ENCODE measurements at places on chromosomes 7 and 10. TPM values are rescaled to one million over a fixed set of nuclear protein-coding genes. Genes with fewer than 3 reads are reported as not detected.
A peak's percentile ranks its signal among the peaks of the same experiment; 100 is the strongest.

- DNase-seq, result no peak
Observed at GRCh38 chr10:78752708-78753107, 316.1 kb upstream of the ZMIZ1 start.

DNA sequence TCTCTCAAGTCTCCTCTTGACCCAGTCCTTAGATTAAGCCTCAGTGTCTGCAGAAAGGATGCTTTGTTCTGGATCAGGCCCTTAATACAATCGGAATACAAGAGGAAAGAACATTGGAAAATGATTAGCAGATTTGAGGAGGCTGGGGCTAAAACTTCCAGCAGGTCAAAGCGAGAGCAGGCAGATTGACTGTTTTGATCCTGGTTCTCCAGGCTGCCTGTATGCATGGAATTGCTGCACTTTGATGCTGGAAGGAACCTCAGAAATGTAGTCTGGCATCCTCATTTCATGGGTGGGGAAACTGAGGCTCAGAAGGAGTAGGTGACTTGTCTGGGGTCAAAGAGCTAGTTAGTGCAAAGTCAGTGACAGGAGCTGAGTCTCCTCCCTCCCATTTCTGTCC, 202.8 kb downstream of the EMX2 start:
- no peak for DNase-seq

DNA sequence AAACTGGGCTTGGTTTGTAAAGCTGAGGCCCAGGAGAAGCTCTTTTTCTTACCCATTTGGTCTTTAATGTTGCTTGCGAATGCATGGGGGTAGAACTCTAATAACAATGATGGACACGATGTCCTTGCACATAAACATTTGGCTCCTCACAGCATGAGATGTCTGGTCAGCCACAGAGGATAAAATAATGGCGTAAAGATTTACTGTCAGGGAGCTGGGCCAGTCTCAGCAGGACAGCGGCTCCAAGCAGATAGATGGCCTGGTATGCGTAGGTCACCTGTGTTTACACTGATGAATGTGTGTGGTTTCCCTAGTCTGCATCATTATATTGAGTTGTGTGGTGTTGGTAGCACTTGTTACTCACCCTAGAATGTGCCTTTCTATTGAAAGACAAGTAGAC, 537.4 kb downstream of the CNTNAP2 start:
- DNase-seq, result no peak

DNA sequence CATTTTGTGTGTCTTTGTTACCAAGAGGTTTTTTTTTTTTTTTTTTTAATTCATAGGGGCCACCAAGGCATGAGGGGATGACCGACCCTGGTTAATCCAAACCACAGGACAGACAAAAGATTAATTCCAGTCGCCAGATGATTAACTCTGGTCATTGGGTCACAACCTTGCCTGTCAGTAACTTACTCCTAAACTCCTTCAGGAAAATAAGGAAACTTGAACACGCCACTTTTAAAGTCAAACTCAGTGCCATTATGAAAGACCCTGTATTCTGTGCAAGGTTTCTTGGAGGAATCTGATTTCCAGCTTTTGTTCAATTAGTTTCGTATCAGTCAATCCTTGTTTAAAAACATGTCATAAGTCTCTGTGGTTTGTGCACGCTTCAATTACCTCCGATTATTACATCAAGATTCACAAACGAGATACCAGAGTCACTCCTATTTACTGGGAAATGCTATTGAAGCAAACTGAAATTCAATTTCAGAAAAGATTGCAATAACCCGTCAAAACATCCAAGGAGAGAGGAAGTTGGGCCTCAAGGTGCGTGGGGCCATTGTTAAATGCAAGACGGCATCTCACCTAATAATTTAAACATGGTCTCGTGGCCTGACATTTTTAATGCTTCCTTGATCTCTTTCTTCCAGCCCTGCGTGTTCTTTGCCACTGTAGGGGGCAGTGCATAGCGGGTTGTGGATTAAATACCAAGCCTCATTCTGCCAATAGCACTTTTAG, 44.0 kb downstream of the NRP1 start:
- no peak for DNase-seq

DNA sequence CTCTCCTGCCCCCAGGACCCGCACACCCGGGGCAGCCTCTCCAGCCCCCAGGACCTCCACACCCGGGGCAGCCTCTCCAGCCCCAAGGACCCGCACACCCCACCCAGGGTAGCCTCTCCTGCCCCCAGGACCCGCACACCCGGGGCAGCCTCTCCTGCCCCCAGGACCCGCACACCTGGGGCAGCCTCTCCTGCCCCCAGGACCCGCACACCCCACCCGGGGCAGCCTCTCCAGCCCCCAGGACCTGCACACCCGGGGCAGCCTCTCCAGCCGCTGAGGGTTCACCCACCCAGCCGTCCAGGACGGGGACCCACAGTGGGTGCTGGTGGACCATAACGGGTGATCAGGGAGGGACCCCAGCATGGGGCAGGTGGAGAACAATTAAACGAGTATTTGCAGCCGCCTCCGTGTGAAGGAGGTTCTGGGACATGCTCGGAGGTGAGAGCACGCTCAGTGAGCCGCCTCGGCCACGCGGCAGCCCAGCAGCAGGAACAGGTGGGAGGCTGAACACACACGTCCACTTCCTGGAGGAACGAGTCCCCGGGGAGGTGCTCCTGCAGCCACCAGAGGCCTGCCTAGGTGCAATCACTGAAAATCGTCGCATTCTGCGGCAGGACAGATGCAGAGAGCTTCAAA, 107.9 kb downstream of the PDGFA start:
- DNase-seq, result no peak

DNA sequence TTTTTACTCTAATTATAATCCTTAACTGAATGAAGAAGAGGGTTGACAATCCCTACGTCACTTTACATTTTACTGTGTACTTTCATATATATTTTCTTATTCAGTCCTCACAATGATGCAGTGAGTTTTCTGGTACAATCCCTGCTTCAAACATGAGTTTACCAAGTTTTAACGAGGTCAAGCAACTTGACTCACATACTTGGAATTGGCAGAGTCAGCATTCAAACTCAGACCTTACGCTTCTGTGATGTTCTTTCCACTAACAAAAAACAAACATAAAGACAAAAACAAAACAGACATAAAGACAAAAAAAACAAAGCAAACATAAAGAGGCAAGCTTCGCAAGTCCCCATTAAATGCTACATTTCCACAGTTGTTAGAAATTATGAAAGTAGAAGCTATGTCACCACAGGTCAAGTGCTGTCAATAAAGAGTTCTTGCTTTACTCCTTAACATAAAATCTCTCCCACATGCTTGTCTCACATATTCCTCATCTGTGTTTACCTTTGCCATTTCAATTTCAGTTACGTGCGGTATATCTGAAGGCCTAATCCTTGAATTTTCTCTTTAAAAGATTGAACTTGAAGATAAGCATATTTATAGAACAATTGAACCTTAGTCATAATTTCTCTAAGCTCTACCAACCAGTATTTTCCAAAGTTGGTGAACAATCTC, 217.3 kb downstream of the CELF2 start:
- DNase-seq, result no peak

- DNase-seq, result no peak
Observed at GRCh38 chr10:26215935-26216584, 514 bp upstream of the GAD2 start.

GRCh38 chr7:2175514-2175913, 57.2 kb downstream of the MAD1L1 start:
- DNase-seq, result peak; percentile 99

DNA sequence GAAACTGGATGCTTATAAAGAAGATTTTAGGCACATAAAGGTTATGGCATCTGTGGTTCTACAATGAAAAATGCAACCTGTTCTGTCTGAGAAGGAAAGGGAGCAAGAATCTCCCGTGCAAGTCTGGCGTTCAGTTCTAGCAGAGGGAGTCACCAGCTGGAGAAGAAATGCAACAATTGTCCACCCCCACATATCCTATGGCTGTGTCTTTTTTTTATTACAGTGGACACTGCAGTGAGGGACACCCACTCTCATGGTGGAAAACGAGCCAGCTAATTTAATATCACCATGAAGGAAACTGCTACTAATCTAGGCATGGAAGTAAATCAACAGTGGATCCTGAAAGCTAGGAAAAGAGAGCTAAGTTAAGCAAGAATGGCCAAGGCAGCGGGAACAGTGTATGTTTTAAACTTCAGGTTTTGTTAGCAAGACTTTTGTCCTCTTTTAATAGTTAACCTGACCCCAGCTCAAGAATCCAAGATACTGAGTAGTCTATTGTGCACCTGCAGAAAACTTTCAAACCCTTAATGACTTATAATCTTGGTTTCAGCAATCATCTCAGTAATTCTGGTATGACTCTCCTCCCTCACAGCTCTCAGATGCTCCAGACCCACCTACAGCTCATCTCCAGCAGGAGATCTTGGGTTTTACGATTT, 149.3 kb downstream of the FGFR2 start:
- DNase-seq, result no peak

DNA sequence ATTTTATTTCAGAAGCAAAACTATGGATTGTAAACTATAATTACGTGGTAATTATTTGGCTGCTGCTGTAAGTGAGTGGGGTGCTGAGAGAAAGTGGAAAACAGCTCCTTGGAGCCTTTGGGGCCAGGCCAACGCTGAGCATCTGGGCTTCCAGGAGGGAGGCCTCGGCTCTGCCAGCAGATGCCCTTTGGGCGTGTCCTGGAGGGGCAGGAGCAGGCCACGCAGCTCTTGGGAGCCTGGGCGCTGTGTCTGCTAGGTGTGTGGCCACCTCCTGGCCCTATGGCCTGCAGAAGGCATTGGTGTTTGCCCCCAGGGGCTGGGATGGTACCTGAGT, 423.3 kb downstream of the GLRX3 start:
- DNase-seq, result no peak

DNA sequence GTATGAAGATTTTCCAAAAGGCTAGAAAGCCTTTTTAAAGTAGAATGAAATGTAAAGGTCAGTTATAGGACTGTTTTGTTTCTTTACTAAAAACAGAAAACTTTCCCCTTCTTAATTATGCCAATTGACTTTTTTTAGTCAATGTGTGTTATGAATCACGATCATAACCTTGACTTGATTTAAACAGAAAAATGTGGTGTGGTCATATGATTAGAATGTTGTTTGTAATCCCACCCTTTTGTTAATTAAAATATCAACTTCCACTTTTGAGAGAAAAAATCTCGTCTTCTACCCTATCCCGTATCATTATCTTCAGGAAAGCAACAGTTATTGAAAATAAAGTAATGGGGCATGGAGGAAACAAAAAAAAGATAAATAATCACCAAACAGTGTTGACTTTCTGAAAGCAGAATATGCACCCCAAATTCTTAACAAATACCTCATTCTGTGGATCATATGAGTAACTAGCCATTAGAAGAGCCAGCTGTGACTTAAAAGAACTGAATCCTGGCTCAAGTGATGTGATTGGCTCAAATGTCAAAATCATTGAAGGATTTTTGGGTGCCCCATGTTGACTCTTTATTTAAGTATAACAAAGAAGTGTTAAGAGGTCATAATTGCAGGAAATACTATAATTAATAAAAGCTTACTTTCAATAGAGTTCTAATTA, 32.3 kb upstream of the SLC16A12 start:
- DNase-seq, result no peak

- DNase-seq, result no peak
Observed at GRCh38 chr10:49767752-49768151, 5.6 kb upstream of the OGDHL start.

GRCh38 chr10:52483587-52483986, 169.5 kb downstream of the DKK1 start:
- no peak for DNase-seq

- no peak for DNase-seq
Observed at GRCh38 chr10:111037858-111038257, 39.0 kb upstream of the ADRA2A start.

GRCh38 chr7:78842068-78842467, 611.4 kb downstream of the MAGI2 start:
- DNase-seq, result no peak

GRCh38 chr10:98967601-98968000, 268.1 kb downstream of the HPSE2 start:
- DNase-seq, result no peak

Gene CALD1
- 686 TPM for total RNA-seq

Gene CYP26C1
- total RNA-seq, result 0.09 TPM

Gene CAV2
- total RNA-seq, result 51.2 TPM

Gene CALML5
- total RNA-seq, result not detected

Gene KMT2E
- total RNA-seq, result 132 TPM

Gene SAP25
- not detected for total RNA-seq

Gene HSPA14
- total RNA-seq, result 19.7 TPM

Data from fibroblast of the aortic adventitia (primary cell).